Mesothelial cell of epicardium (in vitro differentiated cells): ENCODE measurements at places on chromosomes 1 and 21. TPM values are rescaled to one million over a fixed set of nuclear protein-coding genes. Genes with fewer than 3 reads are reported as not detected.

The ZBTB8A gene
- 14.8 to 16.2 TPM (median 14.9 TPM) in 3 replicates for total RNA-seq

The PINK1 gene
- total RNA-seq = 37.7 to 41.3 TPM (median 38.1 TPM) in 3 replicates

The ERICH3 gene
- total RNA-seq = not detected in 3 replicates

The SLC16A4 gene
- total RNA-seq = 13.7 to 14.4 TPM (median 13.7 TPM) in 3 replicates

The RXRG gene
- 0.99 to 1.1 TPM (median 1.0 TPM) in 3 replicates for total RNA-seq

The TPRG1L gene
- total RNA-seq = 15.1 to 15.9 TPM (median 15.7 TPM) in 3 replicates

The DNASE2B gene
- total RNA-seq = not detected in 3 replicates

GRCh38 chr1:87615901-87616300, 287.2 kb downstream of the LMO4 start:
- DNase-seq = no peak

DNA sequence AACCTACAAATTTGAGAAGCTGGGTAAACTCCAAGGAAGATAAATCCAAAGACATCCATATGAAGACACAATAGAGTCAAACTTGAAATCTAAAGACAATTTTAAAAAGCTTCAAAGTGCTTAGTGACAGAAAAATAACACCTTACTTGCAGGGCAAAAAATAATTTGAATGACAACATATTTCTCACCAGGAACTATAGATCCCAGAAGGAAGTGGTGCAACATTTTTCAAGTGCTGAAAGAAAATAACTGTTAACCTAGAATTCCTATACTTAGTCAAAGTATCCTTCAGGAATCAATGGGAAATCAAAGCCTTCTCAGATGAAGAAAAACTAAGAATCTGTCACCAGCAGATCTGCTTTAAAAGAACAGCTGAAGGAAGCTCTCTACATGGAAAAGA, 184.4 kb downstream of the HLX start:
- no peak for DNase-seq

- peak; percentile 56 for DNase-seq
These were observed 3.3 kb downstream of the CSRP1 start for GRCh38 chr1:201503397-201504176.

DNA sequence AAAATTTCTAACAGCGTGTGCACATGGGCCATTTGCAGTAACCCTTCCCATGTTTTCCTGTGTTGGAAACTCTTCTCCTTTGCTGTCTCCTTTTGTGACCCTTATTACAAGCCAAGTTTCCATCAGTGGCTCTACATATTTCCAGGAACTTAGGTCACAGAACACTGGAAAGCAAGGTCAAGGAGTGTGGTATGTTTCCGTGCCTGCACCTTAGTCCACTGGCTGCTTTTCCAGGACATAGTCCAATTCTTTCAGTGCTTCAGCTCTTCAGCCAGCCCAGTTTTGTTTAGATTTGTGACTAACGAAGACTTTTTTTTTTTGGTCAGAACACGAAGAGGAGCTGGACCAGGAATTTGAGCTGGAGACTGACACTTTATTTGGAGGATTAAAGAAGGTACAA, 33.8 kb downstream of the HHAT start:
- DNase-seq = no peak
